Right cardiac atrium (tissue), 5 donors: ENCODE measurements at places on chromosomes 6 and 20. TPM values are rescaled to one million over a fixed set of nuclear protein-coding genes. Genes with fewer than 3 reads are reported as not detected.

Gene MAP7
- 2.0 TPM for total RNA-seq

GRCh38 chr20:7742479-7742878 lies 197.8 kb downstream of the HAO1 start:
- no peak for DNase-seq

DNA sequence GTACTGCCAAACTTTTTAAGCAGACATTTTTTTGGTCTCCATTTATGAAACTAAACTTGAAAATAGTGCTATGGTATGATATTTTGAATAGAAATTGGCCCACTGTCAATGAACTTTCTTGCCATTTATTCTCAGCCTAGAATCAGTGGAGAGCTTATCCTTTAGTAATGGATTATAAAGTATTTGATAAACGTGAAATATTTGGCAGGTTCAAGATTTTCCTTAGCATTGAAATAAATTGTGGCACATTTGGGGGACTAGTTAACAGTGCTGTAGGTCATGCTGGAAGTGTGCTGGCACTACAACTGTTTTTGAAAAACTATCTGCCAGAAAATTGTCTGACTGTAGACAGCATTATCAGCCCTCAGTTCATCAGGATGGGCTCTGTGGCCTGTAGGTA lies 2.1 kb downstream of the PRSS35 start:
- DNase-seq: no peak

GRCh38 chr6:30490026-30490876 lies 942 bp downstream of the HLA-E start:
- peak; percentile 88 for DNase-seq

Gene FAM217A
- not detected for total RNA-seq

DNA sequence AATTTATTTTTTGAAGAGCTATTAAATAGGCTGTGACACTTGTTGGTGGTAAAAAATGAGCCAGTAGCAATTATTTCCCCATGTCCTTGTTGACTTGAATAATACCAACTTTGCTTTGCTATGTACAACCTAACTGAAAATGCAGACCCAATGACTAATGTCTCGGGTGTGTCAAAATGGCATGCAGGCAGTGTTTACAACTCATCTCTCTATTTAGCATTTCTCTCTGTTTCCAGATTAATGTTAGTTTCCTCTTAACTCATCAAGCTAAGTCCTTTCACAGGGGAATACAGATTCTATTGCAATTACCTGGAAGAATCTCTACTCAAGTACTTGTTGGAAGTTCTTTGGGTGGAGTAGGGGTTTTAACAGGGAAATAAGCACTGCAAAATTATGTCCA lies 504.4 kb downstream of the BCKDHB start:
- no peak for DNase-seq

- no peak for DNase-seq
Measured at GRCh38 chr20:35903843-35904242, 50.5 kb downstream of the SCAND1 start.

DNA sequence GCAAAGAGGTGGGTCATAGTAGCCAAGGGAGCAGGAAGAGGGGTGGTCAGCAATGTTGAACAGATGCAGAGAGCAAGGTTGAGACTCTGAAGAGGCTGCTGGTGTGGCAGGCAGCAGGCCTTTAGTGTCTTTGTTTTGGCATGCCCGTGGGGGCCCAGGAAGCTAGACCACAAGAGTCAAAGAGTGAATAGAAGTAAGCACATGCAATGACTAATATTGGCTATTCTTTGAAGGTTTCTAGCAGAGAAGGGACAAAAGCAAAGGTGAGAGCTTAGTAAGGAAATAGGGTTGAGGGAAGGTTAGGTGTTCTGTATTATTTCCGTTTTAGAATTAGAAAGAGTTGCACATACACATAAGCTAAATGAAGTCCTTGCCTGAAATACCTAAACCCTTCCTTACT lies 18.8 kb downstream of the TDRD6 start:
- no peak for DNase-seq

GRCh38 chr20:18802012-18802634 lies 11.5 kb upstream of the SCP2D1 start:
- no peak for DNase-seq

DNA sequence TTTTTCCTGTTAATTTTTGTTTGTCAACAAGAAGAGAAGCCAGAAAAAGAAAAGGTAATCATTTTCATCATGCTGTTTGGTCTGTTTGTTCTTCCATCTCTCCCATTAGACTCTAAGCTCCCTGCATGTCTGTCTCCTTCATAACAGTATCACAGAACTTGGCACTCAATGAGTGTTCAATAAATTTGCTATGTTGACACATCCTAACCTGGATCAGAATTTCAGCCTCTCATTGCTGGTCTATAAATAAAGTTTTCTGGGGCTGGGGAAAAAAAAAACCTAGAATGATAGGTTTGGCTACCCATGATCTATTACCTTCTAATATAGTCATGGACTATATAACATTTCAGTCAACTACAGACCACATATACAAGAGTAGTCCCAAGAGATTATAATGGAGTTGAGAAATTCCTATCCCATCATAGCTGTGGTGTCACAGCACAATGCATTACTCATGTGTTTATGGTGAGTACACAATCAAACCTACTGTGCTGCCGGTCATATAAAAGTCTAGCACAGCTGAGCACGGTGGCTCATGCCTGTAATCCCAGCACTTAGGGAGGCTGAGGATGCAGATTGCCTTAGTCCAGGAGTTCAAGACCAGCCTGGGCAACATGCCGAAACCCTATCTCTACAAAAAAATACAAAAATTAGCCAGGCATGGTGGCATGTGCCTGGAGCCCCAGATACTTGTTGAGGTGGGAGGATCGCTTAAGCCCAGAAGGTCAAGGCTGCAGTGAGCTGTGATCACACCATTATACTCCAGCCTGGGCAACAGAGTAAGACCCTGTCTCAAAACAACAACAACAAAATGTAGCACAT lies 5.9 kb downstream of the NUDT3 start:
- DNase-seq: no peak

- DNase-seq: no peak
Measured at GRCh38 chr6:15854826-15855710, 192.2 kb upstream of the DTNBP1 start.

- no peak for DNase-seq
Measured at GRCh38 chr20:2144850-2145249, 43.2 kb downstream of the STK35 start.
